Activated CD4-positive, alpha-beta T cell treated with anti-CD3 and anti-CD28 coated beads, Interleukin-2, amount 50 U/mL, for 1 hour (primary cell): ENCODE measurements at places on chromosomes 4 and X.

DNA sequence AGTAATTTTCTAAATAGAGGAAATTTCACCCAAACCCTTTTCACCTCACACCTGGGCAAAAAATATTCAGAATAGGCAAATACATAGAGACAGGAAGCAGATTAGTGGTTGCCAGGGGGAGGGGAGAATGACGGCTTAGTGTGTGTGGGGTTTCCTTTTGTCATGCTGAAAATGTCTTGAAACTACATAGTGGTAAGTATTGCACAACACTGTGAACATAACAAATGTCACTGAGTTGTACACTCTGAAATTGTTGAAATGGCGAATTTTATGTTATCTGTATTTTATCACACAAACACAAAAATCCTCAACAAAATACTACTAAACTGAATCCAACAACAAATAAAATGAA lies 60.7 kb upstream of the PLAC1 start:
- no peak for DNase-seq

GRCh38 chr4:77615153-77615552 lies 9.5 kb downstream of the CXCL13 start:
- DNase-seq = no peak

- DNase-seq = no peak
Measured at GRCh38 chr4:30835044-30835443, 114.9 kb downstream of the PCDH7 start.

- peak; percentile 65 for DNase-seq
Measured at GRCh38 chrX:47384502-47384901, 14.1 kb downstream of the ZNF157 start.

DNA sequence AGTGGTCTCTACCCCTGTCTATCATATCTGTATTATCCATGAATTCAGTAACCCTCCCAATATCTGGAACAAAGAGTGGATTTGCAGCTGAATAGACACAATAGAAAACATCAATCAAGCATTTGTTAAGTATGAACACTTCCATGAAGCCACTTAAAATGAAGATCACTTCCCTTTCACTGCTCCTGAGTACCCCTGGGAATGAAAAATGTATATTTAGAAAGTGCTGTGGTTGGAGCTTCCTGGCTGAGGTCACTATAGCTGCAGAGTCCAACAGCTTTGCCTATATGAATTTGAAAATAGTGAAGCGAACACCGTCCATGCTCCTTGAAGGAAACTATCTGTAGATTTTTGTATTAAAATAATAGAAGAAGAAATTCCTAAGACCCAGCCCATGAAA lies 227.0 kb downstream of the DTHD1 start:
- no peak for DNase-seq

DNA sequence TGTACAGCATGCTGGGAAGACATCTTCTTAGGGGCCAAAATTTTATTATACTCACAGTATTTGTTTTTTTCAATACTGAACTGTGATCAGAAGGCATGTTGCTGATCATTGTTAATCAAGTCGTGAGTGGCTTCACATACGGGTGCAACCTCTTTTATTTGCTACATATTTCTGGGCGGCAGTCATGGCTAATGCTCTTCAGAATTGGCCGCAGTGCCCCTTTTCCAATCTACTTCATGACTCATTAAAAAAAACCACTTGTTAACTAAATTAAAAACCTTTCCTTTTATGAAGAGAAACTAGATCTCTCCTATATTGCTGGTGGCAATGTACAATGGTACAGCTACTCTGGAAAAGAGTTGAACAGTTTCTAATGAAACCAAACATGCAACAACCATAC lies 101.5 kb upstream of the C1GALT1C1 start:
- no peak for DNase-seq

DNA sequence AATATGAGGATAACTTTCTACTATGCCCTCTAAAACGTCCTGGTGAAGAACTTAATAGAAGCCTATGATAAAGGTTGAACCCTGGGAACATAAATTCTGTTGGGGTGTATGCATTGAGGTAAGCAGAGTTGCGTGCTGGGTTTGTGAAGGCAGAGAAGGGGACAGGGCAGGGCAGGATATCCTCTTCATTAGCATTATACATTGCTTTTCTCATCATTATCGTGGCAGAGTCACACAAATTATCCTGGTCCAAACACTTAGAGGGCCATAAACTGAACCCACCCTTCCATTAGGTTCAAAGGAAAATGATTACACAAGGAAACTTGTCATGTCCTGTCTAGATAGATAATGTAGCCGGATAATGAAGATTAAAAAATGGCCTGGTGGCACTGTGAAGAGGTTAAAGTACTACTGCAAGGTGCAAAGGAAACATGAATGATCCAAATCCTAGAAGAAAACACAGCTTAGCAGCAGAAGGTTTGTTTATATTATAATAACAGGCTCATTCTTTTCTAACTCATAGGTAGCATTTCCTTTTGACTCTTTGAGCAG lies 189.1 kb downstream of the SPCS3 start:
- DNase-seq = no peak

DNA sequence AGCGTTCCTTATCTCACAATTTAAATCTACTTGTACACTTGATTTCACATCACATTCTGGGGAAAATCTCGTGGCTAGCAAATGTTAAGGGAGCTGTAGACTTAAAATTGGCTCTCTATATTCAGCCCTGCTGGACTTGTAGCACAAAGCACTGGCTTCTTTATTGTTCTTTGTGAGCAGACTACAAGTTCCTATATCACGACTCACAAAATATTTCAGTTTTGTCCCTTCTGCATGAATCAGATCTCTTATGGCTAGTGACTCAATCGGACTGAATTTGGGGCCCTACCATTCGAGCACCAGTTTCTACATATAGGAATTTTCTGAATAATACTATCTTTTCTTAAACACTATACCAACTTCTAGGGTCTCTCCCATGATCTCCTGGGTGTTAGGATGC lies 390.1 kb downstream of the ADAM29 start:
- DNase-seq = no peak

DNA sequence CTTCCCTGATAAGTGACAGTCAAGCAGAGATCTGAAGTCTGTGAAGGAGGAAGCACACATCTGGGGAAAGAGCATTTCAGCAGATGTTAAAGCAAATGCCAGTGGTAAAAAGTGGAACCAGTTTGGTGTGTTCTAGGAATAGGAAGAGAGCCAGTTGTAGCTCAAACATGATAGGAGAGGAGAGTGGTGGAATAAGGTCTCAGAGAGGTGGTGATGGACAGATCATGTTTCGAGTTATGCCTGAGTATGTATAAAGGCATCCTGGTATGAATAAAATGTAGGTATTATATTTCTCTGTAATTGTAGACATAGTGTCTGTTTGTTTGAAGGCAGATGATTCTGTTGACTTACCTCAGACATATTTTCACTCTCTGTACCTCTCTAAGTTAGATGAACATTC lies 89.1 kb downstream of the LARP7 start:
- no peak for DNase-seq

DNA sequence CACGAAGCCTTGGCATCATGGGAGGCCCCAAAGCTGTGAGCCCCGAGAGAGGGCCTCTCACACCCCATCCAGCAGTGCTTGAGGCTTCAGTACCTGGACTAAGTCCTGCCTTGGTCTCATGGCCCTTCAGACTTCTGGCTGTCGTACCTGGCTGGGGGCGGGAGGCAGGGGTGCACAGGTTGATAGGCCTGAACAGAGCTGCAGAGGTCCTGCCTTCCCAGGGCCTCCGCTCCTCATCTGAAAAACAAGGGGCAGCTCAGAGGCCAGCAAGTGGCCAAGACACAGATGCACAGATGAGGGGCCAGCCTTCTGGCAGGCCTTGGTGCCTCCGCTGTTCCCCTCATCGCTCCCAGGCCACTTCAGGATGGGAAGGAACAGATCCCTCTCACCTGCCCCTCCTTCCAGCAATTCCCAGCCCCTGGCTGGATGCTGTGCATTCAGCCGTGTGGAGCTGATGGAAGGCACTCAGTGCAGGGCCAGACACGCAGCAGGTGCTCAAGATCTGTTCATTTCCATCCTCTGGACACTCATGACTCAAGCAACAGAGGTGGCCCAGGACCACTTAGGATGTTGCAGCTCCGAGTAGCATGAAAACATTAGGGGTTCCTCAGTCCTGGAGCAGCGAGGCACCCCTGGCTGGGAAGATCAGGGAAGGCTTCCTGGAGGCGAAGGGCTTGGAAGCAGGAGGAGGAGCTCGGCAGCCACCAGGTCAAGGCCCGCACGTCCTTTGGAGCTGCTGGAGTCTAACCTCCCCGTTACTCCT lies 1.4 kb downstream of the ZNF185 start:
- DNase-seq = no peak

GRCh38 chr4:168874083-168874482 lies 136.0 kb downstream of the CBR4 start:
- DNase-seq = no peak

- no peak for DNase-seq
Measured at GRCh38 chrX:150864127-150864526, 34.3 kb downstream of the CD99L2 start.

- no peak for DNase-seq
Measured at GRCh38 chr4:129929052-129929451, 833.1 kb downstream of the C4orf33 start.

DNA sequence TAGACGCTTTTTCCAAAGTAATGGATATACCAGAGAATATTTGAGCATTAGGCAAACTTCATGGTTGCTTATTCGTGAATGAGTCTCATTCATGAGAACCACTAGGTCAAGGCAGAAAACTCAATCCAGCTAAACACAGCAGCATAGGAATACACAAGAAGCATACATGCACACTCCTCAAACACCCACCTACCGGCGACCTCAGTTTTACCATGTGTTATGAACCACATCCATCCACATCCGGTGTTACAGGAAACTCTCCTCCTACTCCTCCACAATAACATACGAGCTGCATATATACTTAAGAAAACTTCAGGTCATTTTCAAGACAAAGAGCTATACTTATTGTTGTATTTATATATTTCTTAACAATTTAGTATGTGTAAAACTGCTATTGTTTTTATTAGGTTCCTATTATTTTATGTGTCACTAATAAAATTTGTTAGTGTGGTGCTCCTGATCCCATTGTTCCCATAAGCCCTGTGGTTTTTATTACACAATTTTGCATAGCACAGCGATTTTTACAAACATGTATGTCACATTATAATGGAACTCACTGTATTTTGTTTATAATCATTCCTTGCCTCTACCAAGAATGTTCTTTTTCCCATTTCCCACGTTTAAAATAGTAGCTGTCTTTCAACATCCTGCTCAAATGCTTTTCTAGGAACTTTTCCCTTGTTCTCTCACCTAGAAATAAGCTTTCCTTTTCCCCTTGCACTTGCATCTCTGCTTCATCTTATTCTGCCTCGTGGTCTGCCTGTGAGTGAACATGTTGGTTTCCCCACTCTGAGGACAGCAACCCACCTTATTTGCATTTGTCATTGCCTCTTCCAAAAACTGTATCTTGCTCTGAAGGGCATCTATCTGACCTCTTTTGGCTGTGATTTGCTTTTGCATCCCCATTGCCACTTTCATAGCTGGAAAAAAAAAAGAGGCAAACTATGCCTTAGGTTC lies 48.3 kb downstream of the STBD1 start:
- no peak for DNase-seq

GRCh38 chr4:53479736-53480525 lies 102.5 kb downstream of the FIP1L1 start:
- DNase-seq = no peak

DNA sequence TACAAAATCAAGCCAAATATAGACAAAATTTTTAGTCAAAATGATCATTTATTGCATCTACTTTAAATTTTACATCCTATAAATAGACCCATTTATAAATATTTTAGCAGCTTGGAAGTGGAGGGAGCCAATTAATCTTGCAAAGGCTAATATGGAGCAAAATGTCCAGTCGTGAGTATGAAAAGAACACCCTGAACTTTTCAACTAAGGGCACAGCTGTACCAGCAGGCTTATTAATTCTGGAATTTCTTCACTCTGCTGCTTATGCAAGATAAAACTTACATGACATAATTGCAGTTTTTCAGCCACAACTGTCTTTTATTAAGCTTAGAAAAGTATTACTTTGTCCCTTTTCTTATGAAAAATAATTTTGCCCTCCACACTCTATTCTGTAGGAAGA lies 22.9 kb upstream of the USP53 start:
- no peak for DNase-seq

- no peak for DNase-seq
Measured at GRCh38 chrX:44085209-44085608, 112.0 kb upstream of the NDP start.

- DNase-seq = no peak
Measured at GRCh38 chr4:10454121-10454520, 3.1 kb downstream of the ZNF518B start.

DNA sequence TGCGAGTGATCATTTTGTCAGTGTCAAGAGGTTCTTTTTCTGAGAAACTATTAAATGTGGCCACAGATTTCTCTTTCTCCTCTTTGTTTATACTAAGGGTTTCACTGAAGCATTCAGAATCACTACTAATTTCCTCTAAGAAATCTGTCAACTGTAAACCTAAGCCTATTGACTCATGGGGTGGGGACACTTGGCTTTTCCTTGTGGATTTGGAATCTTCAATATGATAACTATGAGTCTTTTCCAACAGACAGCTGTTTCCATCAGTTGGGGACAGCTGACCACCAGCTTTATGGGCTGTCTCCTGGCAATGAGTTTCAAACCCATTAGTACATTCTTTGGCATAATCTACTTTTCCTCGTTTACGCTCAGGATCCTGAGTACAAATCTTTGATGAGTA lies 13.8 kb downstream of the PGRMC1 start:
- no peak for DNase-seq

DNA sequence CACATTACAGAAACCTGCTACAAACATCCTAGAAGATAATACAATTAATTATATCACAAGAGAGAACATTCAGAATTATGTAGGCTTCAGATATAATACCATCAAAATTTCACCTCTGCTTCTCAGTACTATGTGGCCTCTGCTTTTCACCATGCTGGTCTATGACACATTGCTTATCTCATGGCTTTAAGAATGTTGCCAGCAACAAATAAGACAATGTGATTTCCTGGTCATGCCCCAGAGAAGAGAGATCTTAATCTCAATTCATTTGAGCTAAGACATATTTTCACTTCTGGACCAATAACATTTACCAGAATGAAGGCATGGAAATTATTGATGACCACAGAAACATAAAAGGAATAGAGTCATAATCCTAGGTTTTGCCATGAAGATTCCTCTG lies 1233.4 kb upstream of the ADGRL3 start:
- DNase-seq = no peak

GRCh38 chr4:93810340-93810992 lies 18.1 kb upstream of the ATOH1 start:
- DNase-seq = no peak

- no peak for DNase-seq
Measured at GRCh38 chr4:41569961-41570360, 32.0 kb downstream of the LIMCH1 start.

DNA sequence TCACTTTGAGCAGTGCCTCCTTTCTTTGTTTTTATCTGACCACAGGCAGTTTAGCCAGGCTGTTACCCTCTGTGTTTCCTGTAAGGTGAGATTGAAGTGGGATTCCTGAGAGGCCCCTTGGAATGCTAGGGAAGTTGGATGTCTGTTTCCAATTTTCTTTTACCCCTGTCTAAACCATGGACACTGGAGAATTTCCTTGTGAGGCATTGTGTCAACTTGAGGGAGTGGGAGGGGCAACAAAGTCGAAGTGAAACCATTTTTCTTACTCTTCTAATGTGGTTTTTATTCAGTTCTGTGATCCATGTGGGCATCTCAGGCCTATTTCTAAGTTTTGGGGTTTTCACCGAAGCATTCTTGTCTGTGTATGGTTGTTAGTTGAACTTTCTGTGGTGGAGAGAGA lies 296.1 kb upstream of the UGT8 start:
- no peak for DNase-seq
